ENCODE measurements at places on chromosomes 4 and X.

- DNase-seq = no peak
Measured at GRCh38 chr4:30744957-30745640, 24.9 kb downstream of the PCDH7 start.

GRCh38 chrX:24229400-24229879 lies 79.9 kb downstream of the ZFX start:
- DNase-seq = no peak

DNA sequence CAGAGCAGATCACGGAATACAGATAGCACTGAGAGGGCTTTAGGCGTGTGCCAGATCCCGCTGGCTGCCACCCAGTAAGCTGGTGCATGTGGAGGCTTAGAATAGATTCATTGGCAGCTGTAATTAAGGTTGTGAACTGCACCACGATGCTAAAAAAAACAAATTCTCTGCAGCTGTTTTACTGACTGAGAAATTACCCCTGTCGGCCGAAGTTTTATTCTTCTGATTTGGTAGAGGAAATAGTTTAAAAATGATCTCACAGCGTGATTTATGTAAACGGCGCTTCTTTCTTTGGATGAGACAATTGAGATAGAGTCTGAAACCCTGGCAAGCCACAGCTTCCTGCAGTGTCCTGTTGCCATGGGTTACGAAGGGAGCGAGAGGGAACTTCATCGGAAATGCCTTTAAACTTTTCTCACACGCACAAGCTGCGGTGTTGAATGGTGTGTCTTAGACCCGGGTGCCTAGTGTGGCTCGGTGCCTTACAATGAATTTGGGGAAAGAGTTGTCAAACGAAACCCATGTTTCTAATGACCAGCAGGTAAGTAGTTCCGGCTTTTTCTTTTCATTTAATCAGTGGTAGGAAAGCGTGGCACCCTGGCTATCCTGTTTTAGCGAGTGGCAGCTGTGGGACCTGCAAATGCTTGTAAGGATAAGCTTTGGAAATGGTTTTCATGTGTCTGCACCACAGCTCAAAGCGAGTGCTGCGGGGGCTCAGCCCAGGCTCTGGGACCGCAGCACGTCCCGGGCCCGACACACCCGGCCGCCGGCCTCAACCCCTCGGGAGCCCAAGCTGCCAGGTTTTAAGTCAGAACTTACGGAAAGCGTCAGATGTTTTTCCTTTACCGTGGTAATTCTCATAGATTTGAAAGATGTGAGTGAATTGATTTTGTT lies 71.7 kb upstream of the HGFAC start:
- DNase-seq = no peak

DNA sequence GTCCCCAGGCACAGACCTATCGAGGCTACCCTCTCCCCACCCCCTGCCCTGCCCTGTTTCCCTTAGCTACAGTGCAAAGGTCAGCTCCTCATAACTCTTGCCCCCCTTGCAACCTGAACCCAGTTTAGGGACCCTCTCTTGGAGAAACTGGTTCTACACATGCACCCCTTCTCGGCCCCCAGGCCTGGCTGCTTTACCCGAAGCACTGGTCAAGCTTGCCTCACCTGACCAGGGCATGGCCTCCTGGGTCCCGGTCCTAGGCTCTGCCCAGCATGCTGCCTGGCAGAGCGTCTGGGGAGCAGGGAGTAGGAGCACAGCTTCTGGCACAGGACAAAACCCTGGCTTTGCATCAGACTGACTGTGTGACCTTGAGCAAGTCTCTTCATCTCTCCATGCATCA lies 28.0 kb downstream of the ZNF185 start:
- DNase-seq = no peak

GRCh38 chr4:1168191-1169101 lies 3.9 kb downstream of the SPON2 start:
- no peak for DNase-seq

DNA sequence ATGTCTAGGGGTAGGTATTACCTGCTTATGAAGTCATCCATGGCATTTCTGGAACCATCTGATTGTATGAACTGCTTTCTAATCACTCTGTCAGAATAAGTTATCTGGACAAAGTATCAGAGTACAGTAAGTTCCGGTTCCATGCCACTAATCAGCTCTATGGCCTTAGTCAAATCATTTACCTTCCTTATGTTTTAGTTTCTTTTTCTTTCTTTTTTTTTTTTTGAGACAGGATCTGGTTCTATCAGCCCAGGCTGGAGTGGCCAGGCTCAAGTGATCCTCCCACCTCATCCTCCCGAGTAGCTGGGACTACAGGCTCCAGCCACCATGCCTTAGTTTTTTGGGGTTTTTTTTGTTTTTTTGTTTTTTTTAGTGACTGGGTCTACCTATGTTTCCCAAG lies 11.5 kb downstream of the XIAP start:
- DNase-seq = no peak

- DNase-seq = no peak
Measured at GRCh38 chrX:13101441-13102139, 57.2 kb upstream of the FAM9C start.

GRCh38 chr4:6546681-6547447 lies 28.1 kb upstream of the MAN2B2 start:
- DNase-seq = no peak

DNA sequence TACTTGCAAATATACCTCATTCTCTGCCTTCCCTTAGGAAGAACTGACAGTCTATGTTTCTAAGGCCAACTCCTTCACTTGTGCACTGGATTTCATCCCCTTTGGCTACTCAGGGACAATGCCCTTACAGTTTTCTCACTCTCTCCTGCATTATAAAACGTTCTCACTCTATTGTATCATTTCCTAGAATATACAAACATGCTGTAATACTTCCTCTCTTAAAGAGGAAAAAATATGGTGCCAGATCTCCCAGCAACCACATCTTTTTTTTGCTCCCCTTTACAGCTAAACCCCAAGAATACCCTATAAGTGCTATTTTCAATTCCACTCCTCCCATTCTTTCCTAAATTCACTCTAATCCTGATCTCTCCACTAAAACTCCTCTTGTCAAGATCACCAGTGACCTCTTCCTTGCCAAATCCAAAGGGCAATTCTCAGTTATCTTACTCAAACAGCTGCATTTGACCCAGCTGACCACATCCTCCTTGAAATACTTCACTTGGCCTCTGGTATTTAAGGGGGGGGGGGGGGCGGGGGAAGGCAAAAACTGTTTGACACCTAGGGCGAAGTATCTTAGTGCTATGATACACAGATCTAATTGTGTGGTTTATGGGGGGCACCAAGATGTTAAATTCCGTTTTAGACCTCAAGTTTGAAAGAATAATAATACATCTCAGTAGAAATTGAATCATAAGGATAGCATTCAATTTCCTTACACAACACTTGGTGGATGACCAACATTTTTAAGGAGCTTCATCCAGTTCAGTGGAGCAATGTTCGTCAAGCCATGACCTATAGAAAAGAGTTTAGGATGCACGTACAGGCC lies 1.6 kb downstream of the RCHY1 start:
- no peak for DNase-seq

- no peak for DNase-seq
Measured at GRCh38 chr4:40723728-40724127, 26.0 kb upstream of the NSUN7 start.

- no peak for DNase-seq
Measured at GRCh38 chr4:42454755-42455420, 57.6 kb downstream of the SHISA3 start.

DNA sequence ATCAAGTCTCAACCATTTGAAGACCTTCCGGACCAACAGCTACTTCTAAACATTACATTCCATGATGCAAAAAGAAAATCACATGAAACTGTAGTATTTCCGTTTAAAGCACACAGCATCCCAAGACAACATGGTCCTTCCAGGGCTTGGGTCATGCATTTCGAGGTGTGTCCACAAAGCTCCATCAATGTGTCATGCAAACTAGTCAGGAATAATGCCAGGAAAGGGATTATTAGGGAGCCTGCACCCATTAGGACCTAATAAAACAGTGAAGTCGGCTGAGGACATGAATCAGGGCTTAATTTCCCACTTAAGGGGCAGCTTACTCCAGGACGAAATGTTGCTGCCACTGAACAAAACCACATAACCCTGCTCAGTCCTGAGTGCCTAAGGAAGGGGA lies 177.9 kb downstream of the TSPAN5 start:
- DNase-seq = no peak

- DNase-seq = no peak
Measured at GRCh38 chrX:75963774-75964173, 178.7 kb upstream of the MAGEE2 start.

GRCh38 chr4:133390198-133390855 lies 241.2 kb downstream of the PCDH10 start:
- DNase-seq = no peak

GRCh38 chr4:92183825-92184224 lies 119.9 kb upstream of the GRID2 start:
- no peak for DNase-seq

DNA sequence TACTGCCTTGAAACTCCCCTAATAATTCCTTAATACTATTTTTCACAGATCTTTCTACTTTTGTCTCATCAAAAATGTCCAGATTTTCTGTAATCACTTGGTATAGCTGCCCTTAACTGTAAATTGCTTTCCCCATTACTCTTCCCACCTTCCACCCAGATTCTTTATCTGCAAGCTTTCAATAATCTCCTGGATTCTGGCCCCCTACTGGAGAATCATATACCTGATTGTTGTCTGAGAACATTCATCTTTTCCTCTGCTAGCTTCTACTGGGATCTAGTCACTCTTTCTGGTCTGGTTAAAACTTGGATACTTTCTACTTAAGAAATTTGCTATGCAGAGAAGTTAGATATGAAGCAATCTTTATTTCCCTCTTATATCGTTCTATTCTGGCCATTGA lies 552.6 kb downstream of the PCDH19 start:
- DNase-seq = no peak

- no peak for DNase-seq
Measured at GRCh38 chr4:186813377-186814068, 89.9 kb upstream of the FAT1 start.

DNA sequence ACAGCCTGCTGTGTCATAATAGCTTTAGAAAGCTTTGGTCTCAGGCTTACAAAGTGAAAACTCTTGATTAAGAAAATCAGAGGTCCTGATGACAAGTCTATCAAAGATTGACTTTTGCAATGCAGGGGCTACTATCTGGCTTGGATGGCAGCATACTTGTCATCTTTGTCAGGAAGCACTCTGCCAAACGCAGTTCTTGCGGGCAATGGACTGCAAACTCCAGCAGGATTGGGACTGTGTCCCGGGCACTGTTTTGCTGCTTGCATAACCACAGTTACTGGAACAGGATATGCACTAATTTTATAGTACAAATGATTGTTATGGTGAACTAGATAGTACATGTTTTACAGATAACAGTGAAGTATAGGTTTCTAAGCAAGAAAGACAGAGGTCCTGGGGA lies 185.6 kb downstream of the IQCM start:
- no peak for DNase-seq

DNA sequence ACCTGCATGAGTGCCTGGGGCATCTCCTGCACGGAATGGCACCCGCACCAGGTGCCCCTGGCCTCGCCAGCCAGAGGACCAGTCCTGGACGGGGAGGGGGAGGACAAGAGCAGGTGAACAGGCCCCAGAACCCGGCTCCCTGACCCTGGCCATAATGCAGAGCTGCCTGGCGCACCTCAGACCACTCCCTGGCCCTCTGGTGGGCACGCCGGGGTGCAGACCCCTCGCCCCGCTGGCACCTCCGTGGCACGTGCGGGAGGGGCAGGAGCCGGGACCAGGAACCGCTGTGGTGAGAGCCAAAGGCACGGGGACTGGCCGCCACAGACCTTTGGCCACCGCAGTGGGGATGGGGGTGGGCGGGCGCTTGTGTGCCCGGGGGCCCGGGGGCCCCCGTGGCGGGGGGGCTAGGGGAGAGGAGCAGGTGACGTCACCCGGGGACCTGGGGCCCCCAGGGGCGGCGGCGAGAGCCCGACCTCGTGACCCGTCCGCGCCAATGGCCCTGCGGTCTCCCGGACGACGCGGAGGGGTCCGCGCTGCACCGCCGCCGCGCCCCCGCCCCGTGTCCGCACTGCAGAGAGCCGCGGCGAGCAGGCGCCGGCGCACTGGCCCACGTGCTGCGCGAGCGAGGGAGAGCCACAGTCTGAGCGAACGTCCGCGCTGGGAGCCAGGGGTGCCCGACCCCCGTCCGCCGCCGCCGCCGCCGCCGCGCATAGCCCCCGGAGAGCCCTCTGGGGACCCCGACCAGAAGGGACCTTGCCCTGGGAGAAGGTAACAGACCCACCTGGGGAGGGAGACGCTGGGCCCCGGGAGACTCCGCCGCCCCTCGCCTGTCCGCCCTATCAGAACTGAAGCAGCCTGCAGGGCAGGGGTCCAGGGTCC lies at the start of gene PNMA3:
TSS of gene PNMA3 (plus strand) at position 600 of the 879 bp plus-strand sequence. CDS start 586 bp downstream, outside the sequence.
- no peak for DNase-seq

DNA sequence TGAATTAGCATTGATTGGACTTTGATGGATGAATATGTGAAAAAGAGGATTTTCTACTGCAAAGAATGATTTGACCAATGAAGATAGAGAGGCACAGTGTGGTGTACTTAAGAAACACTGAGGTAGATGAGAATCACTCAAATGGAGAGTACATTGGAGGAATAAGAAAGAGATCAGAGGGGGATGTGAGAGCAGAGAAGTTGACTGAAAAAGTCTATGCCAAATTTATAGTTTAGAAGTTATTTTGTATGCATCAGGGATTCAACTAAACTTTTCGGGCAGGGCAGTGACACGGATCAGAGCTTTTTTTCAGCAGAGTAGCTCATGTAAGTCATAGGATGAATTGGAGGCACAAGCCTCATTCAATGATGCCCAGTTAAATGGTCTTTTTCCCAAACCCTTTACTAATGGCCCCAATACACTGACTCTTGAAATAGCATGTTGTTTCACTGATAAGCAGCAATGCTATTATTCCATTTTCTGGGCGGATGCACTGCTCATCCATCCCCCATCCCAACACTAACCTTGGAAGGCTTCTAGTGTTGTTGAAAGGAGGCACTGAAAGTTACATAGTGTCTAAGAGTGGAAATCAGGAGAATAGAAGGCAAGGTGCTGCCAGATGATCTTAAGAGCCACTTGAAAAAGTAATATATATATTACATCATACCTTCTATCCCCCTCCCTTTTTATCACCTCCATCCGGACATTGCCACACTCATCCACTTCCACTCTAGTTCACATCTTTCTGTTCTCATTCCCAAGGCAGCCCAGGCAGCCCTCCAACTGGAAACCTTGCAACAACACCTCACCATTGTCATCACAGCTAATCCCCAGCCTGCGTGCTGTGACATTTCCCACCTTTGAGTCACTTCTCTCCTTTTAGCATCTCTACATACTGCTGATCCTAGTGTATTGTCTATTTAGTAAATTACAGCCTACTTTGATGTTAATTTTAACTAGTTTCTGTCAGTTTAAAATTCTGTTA lies 46.1 kb downstream of the ARHGAP24 start:
- DNase-seq = no peak

GRCh38 chr4:2259541-2260343 lies 2.2 kb downstream of the MXD4 start:
- DNase-seq = no peak

- DNase-seq = no peak
Measured at GRCh38 chr4:20623939-20624338, 76.3 kb upstream of the PACRGL start.

DNA sequence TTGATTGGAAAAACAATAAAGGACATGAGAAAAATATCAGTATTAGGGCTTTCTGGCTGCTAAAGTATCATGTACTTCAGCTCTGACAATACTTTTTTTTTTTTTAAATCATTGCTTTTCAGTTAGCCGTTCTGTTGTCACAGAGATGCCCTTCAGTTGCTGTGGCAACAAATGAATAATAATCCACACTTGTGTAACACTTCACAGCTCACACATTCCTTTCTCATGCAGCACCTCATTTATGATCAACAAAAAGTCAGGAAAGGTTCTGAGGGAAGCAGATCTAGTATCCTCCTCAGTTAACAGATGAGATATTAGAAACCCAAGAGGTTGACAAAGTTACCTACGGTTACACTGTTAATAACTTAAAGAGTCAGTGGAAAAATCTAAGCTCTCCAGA lies 444.2 kb upstream of the SLIT2 start:
- DNase-seq = no peak

GRCh38 chr4:122689972-122690371 lies 42.5 kb upstream of the BBS12 start:
- no peak for DNase-seq
